Mesenchymal stem cell (in vitro differentiated cells and primary cell): ENCODE measurements at places on chromosomes 2 and 18.

DNA sequence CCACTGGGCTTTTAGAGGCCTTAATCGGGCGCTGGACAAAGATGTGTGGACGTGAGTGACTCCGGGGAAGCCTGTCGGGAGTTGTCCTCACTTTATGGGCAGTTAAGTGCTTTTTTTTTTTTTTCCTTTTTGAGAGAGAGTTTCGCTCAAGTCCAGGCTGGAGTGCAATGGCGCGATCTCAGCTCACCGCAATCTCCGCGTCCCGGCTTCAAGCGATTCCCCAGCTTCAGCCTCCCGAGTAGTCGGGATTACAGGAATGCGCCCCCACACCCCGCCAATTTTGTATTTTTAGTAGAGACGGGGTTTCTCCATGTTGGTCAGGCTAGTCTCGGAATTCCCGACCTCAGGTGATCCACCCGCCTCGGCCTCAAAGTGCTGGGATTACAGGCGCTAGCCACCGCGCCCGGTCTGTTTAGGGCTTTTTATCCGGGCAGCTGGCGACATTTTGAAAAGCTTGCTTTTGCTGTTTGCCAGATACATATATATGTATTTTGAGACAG lies 1.5 kb downstream of the MSH6 start:
- DNase-seq, result peak; percentile 70

GRCh38 chr2:67165523-67165990 lies 231.6 kb upstream of the ETAA1 start:
- DNase-seq, result no peak

DNA sequence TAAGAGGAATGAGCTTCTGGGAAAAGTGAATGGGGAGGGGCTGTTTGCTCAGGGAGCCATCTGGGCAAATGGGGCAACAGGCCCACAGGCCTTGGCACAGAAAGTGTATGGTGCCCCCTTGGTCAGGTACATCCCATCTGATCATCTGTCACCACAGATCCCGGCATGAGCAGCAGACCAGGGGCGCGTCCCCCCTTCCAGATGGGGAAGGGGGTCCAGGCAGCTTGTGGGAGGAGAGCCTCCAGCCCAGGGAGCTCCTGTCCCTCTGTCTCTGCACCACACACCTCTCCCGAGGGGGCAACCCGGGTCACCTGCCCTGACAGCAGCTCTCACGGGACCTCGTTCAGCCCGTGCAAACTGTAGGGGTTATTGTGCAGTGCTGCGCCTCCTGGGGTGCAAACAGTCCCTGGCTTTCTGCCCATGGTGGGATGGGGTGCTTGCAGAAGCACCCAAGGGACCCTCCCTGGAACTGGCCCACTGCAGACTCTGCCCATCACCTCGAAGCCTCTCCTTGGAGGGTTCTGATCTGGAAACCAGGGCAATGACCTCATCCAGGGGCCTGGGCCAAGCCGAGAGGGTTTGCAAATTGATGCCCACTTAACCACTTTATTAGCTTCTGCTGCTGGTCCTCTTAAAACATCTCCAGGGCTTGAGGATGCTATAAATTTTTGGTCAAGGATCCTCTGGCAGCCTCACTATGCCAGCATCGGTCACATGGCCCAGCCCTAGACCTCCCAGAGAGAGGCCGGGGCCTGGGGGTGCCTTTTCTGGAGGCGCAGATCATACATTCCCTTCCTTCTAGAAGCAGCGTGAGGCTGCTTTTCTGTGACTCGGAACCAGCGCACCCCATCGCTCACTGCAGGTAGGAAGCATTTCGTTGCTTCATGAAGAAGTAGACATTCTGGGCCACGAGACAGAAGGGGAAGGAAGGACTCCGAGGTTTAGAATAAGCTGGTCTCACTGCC lies 7.6 kb upstream of the BOK start:
- DNase-seq, result no peak

DNA sequence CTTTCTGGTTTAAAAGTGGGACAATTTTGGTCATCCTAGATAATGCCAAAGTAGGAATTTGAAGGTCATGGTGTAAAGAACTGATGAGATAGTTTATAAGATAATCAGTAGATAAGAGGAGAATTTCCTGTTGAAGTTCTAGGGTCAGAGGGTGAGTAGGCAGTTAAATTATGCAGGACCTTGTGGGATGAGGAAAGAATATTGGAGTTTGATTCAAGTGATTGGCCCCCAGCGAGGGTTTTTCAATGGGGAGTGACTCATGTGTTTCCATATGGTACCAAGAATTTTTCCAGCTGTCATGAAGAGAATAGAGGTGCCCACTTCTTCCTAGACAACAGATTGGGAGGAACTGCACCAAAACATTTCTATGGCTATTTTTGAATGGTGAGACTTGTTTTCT lies 940.2 kb upstream of the ZEB2 start:
- DNase-seq, result peak; percentile 32

GRCh38 chr2:149743842-149744448 lies 156.4 kb upstream of the MMADHC start:
- peak; percentile 91 for DNase-seq

GRCh38 chr2:169118060-169118459 lies 48.7 kb downstream of the DHRS9 start:
- no peak for DNase-seq

DNA sequence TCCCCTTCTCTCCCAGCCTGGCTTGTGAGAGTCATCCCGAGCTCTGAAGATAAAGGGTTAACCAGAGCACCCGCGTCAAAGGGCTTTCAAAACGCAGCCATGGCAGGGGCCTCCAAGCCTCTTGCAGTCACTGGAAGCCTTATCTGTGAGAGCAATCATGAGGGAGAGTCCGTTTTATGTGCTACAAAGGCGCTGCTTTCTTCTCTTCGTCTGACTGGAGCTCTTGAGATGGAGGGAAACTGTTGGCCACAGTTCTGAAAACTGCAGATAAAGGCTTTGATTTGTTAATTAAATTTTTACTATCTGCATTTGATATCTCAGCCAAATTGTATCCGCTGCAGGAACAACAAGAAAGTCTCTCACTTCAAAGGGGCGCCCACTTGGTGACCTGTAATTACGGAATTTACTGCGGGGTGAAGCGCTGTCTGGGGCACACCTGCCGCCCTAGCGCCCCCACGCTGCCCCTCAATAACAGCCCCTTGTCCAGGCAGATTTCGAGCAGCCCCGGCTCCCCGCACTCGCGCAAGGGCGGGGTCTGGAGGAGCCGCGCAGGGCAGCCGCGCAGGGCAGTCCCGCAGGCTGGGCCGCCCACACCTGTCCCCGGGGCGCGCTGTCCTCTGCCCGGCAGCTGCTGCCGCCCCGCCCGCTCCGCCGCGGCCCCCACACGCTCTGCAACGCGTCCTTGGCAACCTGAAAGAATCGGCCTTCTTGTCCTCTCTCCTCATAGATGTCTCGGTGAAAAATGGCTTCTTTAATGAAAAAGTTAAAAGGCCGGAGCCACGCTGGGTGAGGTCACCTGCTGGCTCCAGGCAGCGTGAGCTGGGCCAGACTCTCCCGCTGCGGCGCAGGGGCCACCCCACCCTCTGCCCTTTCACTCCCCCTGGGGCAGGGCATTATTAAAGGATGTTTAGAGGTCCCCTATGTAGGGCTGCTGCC lies 217.9 kb downstream of the VAPA start:
- peak; percentile 43 for DNase-seq

DNA sequence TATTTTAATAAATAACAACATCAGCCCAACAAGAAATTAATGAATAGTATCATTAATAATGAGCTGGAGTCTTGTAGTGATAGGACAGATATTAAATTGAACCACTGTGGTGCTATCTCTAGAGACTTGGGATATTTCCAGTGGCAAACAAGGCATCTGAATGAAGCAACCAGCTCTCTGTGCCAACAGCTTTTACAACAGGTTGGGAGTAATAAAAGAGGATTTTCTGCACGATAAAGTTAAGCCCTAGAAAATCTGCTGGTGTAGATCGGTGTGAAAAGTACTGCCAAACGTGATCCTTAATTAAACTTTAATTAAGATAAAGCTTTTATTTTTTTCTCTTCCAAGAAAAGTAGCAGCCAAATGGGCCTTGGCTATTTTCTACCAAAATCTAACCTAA lies 385.5 kb downstream of the NR4A2 start:
- no peak for DNase-seq

DNA sequence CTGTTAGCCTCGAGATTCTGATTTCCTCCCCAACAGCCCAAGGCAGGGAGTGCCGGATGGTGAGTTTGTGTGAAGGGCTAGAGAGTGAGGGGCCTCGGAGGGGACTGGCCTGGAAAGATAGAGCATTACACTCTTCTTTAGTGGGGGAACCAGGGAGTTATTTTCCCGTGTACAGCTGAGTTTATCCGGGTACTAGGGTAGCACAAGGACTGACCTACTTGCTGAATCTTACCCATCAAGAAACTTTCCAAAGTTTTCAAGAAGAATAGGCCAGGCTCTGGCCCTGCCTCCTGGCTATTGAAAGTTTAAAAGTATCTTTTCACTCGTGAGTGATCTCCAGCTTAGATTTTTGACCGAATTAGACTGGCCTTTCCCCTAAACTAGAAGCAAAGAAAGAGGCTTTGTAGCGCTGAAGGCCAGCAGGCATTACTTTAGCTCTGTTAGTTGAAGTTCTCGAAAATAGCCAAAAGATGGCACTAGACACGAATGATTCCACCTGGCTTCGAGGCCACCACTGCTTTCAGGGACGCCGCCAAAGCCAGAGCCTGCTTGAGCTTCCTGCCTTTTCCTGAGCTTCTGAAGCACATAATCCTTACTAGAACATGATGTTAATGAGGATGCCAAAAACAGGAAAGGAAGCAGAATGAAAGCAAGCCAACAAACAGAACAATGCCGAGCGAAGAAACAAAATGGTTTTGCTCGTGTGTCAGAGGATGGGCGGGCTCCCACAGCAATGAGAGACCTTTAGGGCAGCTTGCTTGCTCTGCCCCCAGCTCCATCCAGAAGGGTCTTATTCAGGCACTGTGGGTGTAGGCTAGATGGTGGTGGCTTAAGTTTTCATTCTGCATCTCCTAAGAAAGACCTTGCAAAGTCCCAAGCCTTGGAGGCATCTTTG lies 55.8 kb downstream of the TSN start:
- peak; percentile 45 for DNase-seq

GRCh38 chr2:158647436-158648231 lies 147.5 kb upstream of the DAPL1 start:
- DNase-seq, result no peak

DNA sequence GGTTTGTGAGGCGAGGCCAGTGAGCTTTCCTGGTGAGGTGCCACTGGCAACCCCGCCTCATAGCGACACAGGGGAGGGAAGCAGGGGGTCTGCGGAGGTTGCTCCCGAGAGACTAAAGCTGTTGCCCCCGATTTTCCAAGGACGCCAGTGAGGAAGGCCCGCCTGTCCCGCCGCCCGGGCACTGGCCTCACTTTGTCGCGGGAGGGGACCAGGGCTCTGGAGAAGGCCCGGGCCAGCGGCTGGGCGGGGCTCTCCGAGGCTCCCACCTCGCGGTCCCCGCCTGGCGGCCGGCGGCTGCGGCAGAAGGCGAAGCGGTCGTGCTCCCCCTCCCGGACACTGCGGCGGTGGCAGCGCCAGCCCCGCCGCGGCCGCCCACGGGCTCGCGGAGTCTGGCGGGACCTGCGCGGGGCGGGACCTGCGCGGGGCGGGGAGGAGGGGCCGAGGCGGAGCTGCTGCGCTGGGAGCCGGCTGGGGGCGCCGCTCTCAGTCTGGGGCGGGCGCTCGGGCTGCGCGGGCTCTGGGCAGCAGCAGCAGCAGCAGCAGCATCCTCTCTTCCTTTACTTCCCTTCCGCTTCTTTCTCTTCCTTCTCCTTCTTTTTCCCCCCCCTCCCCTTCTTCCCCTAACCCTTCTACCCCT lies at the start of gene MAP2:
TSS of gene MAP2 (plus strand) at position 486 of the 637 bp plus-strand sequence. CDS start 229,124 bp downstream, outside the sequence.
- DNase-seq, result peak; percentile 68

DNA sequence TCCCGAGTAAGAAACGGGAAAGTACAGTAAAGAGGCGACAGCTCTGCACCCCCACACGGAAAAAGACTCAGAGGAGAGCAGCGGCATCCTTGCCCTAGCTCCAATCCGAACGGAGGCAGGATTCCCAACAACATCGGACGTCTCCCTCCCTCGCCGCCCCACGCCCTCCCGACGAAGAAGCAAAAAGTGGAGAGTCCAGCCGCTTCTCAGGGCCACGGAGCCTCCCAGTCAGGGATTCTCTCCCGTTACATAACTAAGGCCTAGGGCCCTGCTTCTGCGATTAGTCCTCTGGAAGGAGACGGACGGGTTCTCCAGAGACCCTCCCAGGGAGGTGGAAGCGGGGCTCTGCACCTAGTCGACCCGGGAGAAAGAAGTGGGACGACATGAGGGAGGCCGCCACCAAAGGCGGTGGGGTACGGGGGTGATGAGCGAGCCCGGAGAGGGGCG lies 587 bp downstream of the SUMO1 start:
- DNase-seq, result peak; percentile 83

DNA sequence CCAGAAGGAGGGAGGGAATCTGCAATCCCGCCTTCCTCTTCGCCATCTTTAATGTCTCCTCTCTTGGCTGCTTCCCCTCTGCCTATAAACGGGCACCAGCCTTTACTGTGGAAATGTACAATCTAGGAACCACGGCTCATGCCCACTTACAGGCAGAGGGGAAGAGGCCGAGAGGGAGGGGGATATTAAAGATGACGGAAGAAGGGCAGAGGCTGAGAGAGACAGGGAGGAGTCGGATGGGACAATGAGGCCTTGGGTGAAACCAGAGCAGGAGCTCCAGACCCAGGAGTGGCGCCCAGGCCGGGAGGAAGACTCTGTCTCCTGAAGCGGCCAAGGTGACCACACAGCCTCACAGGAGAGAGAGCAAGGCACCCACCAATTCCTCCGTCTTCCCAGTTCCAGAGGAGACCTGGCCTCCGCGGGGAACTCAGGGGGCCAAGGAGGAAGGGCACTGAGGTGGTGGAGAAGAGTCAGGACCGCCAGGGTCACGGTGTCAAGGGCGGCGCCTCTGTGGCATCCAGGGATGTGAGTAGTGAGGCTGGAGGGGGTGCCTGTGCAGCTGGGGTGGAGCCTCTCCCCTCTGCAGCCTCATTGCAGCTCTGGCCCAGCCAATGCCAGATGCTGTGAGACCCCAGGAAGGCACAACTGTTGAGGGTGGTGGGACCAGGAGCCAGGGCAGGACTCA lies 67.8 kb downstream of the CIB4 start:
- DNase-seq, result no peak

GRCh38 chr2:158753641-158754611 lies 41.2 kb upstream of the DAPL1 start:
- peak; percentile 65 for DNase-seq

- peak; percentile 71 for DNase-seq
Observed at GRCh38 chr2:226800941-226801784, 1.5 kb upstream of the IRS1 start.

- DNase-seq, result peak; percentile 50
Observed at GRCh38 chr2:15313657-15314056, 247.5 kb downstream of the NBAS start.

GRCh38 chr2:217158928-217159327 lies 299.1 kb upstream of the TNP1 start:
- DNase-seq, result no peak

DNA sequence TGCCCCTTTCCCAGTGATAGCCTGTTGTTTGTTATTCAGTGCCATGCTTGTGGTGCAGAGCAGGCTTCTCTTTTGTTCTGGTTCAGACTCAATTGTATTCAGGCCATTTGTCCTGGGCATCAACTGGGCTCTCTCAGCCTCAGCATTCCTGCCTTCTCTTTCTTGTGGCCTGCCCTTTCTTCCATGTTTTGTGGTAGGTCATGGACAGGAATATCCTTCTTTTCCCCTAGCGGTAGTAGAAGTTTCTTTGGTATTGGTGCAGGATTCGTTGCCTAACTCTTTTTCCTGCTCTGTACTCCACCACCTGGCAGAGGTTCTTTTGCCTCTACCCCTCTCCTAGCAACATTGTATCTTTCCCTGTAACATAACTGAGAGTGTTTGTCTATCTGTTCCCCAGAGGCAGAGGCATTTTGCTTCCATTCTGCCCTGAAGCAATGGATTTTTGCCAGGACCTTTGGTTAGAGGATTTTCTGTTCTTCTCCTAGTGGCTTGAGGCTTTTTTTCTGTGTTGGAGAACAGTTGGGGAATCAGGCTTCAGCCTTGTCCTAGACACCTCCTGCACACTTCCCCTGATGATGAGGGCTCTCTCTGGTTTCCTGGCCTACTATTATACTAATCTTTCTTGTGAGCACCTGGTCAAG lies 68.5 kb downstream of the NCOA1 start:
- peak; percentile 62 for DNase-seq
